ENCODE measurements at places on chromosomes 11 and 22.

GRCh38 chr22:35154937-35155387 lies 89.0 kb downstream of the ISX start:
- DNase-seq = no peak

- no peak for DNase-seq
Measured at GRCh38 chr11:10539339-10539738, 1.6 kb downstream of the RNF141 start.

GRCh38 chr22:29810216-29810615 lies 27.9 kb downstream of the ASCC2 start:
- DNase-seq = no peak

- DNase-seq = no peak
Measured at GRCh38 chr11:78192911-78193351, 4.2 kb downstream of the USP35 start.

DNA sequence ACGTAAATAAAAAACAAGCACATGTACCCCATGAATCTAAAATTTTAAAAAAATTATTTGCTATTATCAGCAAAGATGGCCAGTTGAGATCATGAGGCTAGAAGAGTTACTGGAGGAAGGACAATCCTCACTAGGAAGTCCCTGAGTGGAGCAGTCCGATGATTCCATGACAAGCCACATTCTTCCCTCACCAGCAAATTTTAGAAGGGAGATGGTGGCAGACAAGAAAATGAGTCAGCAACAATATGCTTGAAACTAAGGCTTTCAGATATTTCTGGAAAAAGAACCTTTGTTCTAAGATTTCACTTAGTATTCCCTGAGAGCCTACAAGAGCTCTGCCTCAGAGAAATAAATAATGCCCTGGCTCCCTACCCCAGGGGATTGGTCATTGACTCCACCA lies 34.9 kb downstream of the P4HA3 start:
- no peak for DNase-seq

DNA sequence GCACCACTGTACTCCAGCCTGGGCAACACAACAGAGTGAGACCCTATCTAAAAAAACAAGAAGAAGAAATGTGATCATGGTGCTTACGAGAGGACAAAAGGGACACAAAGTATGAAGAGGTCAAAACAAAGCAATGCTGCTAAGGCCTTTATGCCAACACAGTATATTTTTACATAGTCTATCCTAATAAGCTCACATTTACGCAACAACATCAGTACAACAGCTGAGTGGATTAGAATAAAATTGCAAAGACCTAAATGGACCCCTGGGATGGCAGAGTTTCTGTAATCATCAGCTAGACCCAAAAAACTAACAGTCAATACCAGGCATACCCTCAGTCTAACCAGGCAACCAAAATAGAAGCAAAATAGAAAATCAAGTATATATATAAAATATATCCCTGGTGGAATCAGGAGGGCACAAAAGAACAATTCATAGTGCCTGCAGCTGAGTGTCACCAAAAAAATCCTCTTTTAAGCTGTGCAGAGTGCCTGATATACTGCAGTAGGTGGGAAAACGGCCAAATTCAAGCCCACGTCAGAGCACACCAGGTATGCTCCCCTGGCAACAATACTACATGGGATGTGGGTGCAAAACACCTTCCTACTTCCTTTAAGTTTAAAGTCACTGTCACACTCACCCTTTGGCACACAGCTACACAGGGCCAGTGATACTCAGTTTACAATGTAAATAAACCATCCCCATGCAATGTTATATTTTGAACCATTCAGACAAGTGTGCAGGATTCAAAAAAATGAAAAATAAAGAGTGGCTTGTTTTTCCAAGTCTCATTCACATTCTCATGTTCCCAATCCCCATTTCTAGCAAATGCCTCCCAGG lies 57.8 kb downstream of the RBFOX2 start:
- DNase-seq = no peak

DNA sequence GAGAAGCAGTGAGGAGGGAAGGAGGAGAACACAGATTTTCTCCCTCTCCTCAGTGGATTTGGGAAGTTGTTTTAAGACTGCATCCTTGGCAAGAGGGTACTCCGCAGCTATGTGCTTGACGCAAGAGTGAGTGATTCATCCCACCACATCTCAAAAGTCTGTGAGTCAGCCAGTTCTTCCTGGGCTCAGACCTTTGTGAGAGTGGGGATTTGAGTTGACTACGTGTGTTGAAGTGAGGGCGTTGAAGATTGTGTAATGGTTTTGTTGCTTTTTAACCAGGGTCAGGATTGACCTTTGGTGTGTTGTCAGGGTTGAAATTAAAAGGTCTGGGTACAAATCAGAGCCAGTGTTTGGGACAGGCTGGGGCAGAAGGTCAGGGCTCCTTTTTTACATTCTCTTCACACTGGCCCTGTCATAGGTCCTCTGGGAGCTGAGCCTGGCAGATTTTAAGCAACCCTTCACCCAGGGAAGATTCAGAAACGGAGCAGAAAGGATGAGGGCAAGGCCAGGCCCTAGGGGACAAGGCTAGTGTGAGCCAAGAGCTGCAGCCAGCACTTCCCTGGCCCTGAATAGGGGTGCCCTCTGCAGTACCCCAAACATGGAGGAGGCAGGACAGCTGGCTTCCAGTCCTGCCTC lies 4.2 kb upstream of the C11orf86 start:
- DNase-seq = no peak

DNA sequence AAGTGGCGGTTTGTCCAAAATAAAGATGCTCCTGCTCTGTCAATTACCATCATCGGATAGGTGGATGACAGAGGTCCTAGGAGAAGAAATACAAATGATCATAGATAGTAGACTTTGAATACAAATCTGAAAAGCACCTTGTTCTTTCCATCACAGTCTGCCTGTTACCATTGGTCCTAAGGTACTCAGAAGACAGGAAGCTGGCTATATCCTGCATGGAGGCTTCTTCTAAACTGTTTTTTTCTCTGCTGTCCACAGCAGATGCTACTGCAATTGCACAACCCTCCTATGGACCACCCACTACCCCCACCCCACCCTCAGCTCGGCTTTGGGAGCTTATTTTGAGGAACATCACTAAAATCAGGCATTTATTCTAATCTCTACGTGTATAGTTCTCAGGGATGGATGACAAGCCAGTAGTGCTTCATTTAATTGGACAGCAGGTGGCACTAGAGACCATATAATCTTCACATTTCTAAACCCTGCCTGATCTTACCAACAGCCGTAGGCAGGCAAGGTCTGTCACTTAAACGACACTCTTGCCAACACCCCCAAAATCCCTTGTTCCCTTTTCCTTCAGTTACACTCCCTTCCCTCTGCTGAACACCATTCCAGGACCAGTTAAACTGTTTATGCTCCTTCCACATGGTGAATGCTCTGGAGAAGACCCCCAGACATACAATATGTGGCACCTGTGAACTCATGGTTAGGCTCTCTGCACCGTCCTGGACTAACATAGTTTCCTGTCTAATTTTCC lies 6.6 kb upstream of the PTS start:
- no peak for DNase-seq

GRCh38 chr11:10809373-10810160 lies 841 bp upstream of the EIF4G2 start:
- no peak for DNase-seq

GRCh38 chr11:78256962-78257361 lies 68.2 kb downstream of the USP35 start:
- DNase-seq = no peak

DNA sequence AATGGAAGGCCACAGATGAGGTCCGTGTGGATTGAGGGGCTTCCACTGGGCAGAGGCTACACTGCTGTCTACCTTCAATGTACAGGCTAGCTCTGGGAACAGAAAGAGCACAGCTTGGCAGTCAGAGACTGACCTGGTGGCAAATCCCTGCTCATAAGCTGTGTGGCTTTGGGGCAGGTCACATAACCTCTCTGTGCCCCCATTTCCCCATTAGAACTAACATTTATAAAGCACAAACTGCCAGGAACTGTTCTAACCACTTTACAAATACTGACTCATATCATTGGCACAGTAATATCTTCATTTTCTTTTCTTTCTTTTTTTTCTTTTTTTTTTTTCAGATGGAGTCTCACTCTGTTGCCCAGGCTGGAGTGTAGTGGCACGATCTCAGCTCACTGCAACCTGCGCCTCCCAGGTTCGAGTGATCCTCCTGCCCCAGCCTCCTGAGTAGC lies 3.1 kb downstream of the FOSL1 start:
- DNase-seq = no peak

- DNase-seq = no peak
Measured at GRCh38 chr11:47506795-47507562, 46.0 kb downstream of the CELF1 start.

- no peak for DNase-seq
Measured at GRCh38 chr11:125435461-125436238, 60.4 kb downstream of the FEZ1 start.

DNA sequence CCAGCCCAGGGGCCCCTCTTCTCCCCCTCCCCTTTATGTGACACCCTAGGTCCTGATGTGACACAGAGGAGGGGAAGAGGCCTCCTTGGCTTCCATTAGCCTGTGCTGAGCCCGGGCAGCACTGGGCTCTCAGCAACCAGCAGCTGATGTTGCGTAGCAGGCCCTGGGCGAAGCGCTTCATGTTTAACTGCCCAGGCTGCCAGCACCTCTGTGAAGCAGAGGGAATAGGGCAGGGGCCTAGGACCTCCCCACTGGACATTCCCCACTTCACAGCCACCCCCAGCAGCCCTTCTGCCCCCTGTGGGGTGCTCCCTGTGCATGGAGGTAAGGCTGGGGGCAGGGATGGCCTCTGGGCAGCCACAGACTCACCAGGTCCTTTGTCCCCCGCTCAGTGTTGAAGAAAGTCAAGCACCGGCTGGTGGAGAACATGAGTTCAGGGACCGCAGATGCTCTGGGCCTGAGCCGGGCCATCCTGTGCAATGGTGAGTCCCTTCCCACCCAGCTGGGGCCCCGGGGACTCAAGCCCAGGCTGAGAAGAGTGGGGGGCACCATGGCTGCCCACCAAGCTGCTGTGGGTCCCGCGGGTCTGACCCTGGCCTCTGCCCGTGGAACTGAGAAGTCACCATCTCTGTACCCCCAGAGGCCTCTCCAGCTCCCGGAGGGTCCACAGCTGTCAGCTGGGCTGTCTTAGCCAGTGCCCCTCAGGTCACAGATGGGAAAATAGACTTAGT lies 11.6 kb downstream of the PICK1 start:
- no peak for DNase-seq

DNA sequence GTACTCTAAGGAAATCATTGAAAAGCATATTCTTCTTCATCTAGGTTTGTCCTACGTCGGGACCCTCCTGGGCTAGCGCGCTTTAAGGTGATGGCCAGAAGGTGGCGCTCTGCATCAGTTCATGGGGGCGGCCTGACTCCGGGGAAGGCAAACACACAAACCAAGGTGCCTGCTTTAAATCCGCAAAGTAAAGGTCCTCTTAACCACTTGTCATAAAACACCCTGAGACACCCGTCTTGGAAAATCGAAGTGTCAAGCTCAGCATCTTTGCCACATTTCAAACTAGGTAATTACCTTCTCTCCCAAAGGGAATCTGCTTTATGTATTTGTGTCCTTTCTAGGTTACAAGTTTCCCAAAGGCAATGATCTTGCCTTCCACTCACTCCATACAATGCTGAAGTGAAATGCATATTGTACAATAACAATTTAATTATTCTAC lies 33.9 kb downstream of the LMO2 start:
- peak; percentile 66 for DNase-seq

DNA sequence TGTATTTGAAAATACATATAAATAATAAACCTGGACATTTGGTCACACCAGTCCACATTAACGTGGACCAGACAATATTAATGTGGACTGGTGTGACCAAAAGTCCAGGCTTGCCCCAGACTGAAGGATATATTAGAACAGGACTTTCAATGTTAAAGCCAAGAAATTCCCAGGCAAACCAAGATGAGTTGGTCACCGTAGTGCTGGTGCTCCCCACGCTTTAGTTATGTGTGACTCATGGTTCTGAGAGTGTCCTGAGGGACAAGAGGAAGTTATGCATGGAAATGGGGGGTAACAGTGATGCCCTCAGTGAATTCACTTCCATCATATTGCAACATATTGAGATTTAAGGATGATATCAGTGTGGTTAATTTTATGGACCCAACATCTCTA lies 31.4 kb downstream of the POU2AF1 start:
- DNase-seq = no peak

- DNase-seq = no peak
Measured at GRCh38 chr22:17906978-17907747, 117.2 kb downstream of the MICAL3 start.

DNA sequence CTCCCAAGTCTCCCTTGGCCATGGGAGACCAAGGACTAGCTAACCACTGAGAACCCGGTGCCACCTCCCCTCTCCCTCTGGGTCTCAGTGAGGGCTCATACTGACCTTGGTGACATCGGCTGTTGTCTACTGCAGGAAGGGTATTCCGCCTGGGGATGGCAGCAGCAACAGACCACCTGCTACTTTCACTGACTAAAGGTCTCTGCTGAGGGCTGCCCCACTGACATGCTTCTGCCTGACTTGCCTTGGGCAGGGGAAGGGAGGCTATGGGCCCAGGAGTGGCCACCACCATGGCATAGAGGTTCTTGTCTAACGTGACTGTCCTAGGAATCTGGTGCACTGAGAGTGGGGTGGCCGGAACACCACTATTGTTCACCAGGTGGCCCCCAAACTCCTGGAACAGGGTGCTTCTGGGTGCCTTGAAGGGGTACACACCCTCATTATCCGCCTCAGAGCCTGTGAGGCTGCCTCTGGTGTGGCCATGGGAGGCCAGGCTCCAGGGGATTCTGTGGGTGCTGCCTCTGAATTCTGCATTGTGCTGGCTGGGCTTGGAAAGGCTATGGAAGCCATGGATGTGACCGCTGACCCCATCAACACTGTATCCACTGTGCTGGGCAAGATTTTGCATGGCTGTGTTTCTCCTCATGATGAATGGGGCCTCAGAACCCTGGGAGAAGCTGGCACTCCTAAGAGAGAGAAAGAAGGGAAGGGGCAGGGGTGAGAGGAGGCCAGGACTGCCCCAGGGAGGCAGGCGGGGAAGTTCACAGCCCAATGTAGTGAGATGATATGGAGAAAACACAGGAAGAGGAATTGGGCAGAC lies 38.3 kb downstream of the GAB4 start:
- no peak for DNase-seq

GRCh38 chr11:294780-295179 lies 4.5 kb downstream of the IFITM5 start:
- no peak for DNase-seq

DNA sequence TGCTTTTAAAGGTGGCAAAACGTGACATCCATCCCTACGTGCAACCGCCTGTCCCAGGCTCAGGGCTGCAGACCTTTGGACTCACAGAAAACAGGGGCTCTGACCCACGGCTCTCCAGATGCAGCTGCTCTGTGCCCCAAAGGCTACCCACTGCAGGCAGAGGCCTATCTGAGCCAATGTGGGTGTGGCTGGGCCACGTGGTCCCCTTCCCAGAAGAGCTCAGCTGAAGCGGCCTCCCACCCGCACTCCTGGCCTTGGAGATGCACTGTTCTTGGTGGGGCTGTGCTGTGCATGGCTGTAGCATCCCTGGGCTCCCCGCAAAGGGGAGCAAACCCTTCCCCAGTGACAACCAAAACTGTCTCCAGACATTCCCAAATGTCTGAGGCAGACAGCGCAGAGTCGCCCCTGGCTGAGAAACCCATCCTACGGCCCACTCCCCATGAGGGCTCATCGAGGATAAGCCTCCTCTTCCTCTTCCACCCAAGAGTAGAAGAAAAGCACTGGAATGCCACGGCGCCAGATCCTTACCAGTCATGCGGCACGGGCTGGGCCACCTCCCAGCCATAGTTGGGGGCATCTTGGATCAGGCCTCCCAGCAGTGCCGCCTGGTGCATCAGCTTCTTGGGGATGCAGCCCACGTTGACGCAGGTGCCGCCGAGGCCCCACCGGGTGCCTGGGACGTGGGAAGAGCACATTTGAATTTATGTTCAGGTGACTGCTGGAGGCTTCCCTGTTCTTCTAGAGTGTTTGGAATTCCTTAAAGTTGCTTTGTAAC lies 23.1 kb upstream of the COMT start:
- no peak for DNase-seq

GRCh38 chr11:44366741-44367140 lies 56.8 kb upstream of the ALX4 start:
- DNase-seq = no peak
